ENCODE measurements at places on chromosomes 5 and 9.

DNA sequence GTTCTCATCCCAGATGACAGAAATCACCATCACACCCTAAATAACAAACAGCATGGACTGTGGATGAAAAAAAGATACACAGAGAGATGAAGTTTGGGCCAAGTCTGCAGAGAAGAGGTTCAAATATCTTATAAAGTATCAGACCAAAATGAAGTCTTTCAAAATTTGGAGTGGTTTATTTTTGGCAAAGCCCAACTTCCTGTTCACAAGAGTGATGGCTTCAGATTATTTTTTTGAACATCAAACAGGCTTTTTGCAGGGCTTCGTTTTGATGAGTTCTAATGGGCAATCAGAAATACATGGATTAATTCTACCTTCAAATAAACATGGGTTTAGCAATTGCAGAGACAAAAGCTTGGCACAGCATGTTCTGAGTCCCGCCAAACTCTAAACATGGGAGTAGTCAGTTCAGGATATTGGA is 378.2 kb upstream of the RPS23 start:
- DNase-seq: no peak

GRCh38 chr5:136039202-136039601 is 10.4 kb downstream of the TGFBI start:
- no peak for DNase-seq

DNA sequence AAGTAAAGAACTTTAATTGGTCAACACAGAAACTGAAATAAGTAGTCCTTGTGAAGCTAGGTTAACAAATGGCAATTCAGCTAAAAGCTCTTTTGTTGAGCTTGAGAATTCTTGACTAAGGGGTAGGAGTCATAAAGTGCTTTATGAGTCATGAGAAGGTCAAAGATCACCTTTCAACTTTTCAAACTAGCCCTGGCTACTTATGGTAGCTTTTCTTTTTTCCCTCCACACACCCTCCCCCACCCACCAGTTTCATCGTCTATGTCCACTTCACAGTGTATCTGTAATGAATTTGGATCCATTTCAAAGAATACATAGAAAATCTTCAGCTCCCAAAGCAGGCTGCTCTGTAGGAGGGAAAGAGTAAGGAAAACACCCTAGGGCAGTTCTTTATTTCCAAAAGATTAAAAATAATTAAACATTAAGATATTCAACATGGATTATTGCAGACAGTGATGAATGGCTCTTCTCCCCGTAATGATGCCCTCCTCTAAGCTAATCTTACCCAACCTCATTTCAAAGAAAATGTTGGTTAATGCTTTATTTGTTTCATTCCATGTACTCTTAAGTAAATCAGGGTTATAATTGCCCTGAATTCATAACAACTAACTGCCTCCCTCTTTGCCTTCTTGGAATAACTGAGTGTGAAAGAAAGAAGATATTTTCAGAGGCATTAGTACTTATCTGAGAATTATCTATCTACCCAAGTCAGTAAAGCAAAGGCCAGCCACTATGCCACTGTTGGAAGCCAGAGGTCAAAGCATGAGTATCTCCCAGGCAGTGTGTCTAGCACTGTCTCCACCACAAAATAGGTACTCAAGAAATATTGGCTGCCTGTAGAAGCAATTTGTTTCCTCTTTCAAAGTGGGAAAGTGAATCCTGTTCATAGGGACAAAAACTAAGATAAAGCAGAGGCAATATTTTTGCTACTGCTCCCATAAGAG is 290.6 kb downstream of the PIK3R1 start:
- no peak for DNase-seq

GRCh38 chr9:23412046-23412445 is 414.0 kb downstream of the ELAVL2 start:
- DNase-seq: no peak

DNA sequence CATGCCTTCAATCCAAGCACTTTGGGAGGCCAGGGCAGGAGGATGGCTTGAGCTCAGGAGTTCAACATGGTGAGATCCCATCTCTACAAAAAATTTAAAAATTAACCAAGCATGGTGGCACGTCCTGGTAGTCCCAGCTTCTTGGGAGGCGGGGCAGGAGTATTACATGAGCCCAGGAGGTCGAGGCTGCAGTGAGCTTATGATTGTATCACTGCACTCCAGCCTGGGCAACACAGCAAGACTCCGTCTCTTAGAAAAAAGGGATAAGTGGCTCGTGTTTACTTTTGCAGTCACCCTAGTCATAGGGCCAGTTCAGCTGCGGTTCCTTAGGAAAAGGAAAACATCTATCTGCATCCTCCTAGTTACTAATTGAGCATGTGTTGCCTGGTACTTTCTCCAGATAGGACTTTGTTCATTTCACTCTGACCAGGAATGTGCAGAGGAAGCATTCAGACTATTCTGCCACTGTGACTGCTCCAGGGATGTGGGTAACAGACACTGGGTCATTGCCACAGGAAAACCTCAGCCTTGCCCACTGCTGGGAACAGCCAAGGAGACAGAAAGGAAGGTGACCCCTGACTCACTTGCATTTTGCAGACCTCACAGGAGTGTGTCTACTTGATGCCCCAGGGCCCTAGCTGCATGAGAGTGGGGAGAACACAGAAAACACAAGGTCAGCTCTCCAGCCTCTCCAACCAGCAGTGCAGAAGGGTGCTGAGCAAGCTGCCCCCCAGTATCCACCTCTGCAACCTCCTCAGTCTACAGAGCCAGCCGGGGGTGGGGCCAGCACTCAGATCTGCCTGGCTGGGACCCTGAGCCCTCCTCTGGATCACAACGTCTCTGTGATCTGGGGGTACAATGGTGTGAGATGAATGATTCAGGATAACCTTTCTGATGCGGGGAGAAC is 33.9 kb upstream of the ALDH1B1 start:
- DNase-seq: no peak

- DNase-seq: no peak
These were observed 21.0 kb upstream of the POMT1 start for GRCh38 chr9:131481441-131482342.

GRCh38 chr9:107046692-107047091 is 183.7 kb downstream of the ZNF462 start:
- no peak for DNase-seq

DNA sequence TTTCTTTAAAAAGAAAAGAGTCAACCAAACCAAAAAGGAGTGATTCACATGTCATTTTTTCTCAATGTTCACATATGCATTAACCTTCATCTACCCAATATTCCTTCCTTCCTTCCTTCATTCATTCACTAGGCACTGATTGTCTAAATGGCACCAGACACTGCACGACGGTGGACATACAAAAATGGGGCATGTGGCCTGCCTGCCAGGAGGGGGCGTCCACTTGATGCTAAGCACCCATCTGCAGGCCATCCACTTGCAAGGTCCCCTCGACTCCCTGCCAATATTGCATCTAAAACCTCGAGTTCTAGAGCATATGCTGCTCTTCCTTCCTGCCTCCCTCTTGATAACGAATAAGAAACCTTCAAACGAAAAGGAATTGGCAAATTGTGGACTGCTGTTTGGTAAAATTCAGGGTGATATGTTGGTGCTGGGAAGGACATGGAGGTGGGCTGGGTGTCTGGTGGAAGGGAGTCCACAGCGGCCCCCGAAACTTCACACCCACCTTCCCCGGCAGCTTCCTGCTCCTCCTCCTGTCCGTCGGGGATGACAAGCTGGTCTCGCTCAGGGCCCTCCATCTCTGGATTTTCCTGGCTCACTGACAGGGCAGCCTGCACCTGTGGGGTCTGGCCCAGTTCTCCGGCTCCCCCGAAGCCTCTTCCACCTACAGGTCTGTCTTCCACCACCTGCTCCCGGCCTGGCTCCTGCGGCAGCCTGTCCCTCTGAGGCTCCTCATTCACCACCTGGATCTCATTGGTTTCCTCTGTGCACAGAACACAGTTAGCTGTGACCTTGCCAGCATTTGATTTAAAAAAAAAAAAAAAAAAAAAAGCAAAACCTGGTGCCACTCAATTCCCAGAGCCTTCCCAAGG is 64.3 kb downstream of the GOLM1 start:
- peak; percentile 7 for DNase-seq

- DNase-seq: no peak
These were observed 16.7 kb downstream of the SLC36A1 start for GRCh38 chr5:151464101-151464500.

GRCh38 chr9:20408513-20408912 is 213.8 kb downstream of the MLLT3 start:
- DNase-seq: no peak

- no peak for DNase-seq
These were observed 671.3 kb downstream of the LRRC70 start for GRCh38 chr5:63249960-63250359.

GRCh38 chr5:55520117-55520839 is 14.5 kb downstream of the PLPP1 start:
- DNase-seq: no peak

DNA sequence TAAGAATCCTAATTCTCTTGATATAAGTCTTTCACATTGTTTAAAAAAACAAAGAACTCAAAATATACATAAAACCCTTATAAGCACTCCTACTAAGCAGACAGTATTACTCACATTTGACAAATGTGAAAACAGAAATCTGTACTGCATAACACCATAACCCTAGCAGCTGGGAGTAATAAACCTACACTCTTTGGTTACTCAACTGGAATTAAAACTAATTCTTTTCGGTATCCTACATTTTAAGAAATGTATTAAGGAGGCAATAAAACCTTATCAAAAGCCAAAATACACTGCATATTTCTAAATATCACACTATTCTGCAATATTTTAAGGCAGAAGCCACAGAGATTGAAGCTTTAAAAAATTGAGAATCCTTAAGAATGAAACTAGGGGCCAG is 6.8 kb downstream of the AUH start:
- no peak for DNase-seq

DNA sequence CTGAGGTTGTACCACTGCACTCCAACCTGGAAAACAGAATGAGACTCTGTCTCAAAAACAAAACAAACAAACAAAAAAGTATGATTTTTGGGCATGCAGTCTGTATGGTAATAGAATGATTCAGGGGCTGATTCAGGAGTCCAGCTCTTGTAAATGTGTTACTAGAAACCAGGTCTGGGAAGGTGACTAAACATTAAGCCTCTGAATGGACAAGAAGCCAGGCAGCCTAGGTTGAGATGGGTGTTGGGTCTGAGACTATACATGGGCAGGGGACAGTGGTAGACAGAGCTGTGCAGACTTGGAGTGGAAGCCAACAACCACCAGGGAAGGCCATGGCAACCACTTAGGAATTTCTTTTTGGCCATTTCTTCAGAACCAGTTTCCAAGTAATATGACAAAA is 64.9 kb upstream of the TLE1 start:
- DNase-seq: no peak

- no peak for DNase-seq
These were observed 182.4 kb upstream of the ADCY2 start for GRCh38 chr5:7213525-7213924.

DNA sequence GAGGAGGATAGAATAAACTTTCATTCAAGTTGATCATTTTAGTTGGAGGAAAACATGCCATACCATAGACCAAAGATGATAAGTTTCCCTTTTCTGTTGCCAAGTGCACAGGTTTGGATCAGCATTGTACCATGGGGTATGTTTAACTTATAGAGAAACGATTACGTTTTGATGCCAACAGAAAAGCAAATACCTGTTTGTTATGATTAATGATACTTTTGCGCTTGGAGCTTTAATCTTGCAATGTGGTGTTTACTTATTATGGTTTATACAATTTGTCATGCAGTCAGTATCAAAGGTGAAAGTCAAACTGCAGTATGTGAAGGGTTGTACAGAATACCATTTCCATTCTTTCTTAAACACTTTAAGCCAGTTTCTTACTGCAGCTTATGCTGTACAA is 13.2 kb upstream of the ARHGEF28 start:
- no peak for DNase-seq

DNA sequence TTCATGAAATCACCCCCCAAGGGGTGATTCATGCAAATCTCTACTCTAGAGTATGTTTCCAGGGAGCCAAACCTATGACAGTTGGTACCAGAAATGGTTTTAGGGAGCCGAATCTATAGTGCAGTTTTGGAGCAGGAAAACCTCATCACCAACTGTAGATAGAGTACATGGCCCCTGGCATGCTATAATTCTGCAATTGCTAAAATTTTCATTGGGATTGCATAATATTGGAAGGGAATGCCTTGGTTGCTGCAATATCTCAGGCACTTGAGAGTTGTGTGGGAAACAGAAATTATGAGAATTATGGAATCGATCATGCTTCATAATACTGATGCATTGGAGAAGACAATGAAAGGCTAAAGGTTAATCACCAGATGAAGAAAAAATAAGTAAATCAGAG is 148.2 kb upstream of the PLPPR1 start:
- no peak for DNase-seq

DNA sequence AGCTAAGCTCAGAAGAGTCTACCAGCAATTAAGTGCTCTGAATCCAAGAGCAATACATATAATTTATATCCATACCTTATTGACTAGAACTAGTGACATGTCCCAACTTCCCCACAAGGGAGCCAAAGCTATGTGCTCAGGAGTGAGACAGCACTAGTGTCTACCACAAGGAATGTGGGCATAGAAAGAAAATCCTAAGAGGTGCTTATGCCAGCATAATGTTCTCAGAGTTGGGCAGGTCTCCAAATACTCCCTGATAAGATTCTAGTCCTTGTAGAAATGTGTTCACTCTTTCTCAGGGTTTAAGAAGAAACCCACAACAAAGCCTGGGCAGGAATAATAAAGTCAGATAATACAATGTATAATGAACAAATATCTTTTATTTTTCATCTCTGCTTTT is 275.1 kb downstream of the BRINP1 start:
- DNase-seq: no peak

DNA sequence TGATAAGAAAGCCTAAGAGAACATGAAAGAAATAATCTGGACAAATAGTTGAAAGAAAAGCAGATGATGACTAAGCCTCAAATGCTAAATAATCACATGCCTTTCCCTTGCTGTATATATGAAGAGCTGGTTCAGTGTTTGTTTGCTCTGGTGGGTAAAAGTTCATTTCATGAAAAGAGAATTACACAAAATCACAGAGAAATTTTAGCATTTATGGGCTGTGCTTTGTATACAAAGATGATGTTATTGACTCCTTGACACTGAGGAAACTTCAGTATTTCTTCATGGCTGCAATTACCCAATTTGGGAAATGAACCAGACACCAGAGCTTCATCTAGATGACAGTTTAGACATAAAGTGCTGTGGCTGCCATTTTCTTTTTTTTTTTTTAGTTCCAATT is 527.2 kb downstream of the NR2F1-AS1 start:
- no peak for DNase-seq

- no peak for DNase-seq
These were observed 244.1 kb downstream of the ELAVL2 start for GRCh38 chr9:23581931-23582330.

DNA sequence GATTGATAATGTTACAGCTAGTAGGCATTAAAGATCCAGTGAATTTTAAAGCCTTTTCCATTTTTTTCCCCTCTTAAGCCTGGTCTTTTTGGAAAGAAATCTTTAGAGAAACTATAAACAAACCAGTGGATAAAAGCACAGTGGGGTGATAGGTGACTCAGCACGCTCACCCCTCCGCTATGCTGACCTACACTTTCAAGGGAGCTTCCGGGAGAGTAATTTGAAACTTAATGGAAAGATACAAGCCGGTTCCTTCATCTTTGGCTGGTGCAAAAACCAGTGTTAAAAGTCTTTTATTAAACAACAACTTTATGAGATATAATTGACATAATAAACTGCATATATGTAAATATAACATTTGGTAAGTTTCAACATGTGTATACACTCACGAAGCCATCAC is 27.0 kb upstream of the ALDOB start:
- no peak for DNase-seq
